Omental fat pad (tissue), 4 donors: ENCODE measurements at places on chromosomes 4 and X. TPM values are rescaled to one million over a fixed set of nuclear protein-coding genes. Genes with fewer than 3 reads are reported as not detected.

DNA sequence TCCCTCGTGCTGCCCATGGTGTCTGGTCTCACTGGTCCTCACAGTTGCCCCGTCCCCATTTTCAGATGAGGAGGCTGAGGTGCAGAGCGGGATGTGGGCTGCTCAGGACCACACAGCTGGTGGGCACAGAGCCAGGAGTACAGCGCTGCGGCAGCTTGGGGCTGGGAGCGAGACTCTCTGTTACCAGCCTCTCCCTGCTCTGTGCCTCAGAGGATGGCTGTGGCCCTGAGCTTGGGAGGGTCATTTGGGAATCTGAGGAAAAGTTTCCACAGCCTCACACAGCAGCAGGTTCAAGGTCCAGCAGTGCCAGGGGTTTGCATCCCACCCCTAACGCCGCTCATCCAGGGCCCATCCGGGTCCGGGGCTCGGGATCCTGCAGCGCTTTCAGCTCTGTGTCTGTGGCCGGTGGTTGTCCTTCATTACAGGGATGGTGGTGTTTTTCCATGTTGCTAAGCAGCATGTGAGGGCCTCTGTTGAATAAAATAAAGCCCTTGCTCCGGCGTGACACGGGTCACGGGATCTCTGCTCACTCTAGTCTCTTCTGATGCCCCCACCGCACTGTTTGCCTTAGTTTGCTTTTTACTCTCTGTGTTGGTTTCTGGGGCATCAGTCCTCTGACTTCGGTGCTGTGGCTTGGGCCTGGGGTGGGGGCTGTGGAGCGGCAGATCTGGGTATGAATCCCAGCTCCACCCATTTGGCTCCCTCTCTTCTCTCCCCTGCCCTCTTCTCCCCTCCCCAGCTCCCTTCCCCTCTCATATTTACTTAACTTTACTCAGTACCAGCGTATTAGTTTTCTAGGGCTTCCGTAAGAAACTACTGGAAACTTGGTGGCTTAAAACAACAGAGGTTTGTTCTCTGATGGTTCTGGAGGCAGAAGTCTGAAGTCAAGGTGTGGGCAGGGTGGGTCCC, 6.5 kb downstream of the WFS1 start:
- no peak for DNase-seq

GRCh38 chrX:125532411-125533089, 212.9 kb downstream of the TEX13C start:
- DNase-seq: no peak

DNA sequence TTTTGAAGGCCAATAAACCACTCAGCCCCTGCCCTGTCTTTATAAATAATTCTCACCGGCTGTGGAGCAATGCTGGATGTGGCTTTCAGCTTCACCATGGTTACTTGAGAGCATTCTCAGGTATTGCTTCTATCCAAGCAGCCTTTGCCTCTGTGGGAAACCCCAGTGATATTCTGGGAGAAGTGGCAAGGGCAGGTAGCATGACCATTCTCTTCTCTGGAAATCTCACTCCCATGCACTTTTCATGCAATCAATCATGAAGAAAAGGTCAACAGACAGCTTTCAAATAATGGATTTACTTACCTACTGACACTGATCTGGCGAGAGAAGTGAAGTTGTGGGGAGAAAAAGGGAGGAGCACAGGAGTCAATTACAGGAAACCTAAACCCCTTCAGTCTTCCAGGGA, 49.5 kb downstream of the UNC5C start:
- no peak for DNase-seq

DNA sequence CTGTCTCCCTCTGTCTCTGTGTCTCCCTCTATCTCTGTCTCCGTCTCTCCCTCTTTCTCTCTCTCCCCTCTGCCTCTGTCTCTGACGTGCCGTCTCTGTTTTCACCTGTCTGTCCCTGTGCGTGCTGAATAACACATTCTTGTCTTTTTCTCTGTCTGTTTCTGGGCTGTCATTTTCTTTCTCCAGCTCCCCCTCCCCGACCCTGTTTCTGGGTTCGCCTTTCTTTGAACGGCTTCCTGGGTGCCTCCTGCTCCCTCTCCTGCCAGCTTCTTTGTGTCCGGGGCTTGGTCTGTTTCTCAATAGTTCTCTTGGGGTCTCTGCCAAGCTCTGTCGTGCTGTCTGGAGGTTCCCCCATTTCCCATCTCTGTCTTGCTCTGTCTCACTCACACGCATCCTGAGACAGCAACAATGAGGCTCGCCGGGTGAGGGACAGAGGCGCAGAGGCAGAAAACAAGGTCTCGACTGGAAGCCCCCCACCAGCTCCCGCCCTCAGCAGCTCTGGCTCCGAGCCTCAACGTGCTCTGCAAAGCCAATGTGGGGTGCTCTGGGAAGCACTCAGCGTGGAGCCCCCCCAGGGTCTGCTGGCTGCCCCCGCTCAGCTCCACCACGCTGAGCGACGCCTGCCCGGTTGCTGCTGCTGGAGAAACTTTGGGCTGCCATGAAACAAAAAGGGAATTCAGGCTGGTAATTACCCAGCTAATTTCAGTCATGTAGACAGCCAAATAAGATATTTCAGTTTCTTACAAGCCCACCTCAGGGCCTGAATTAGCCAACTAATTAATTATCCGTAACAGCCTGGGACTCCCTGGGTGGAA, 3.4 kb downstream of the CPLX1 start:
- no peak for DNase-seq

GRCh38 chr4:143390764-143391163, 54.1 kb downstream of the GAB1 start:
- DNase-seq: no peak

GRCh38 chr4:23667659-23668058, 222.2 kb downstream of the PPARGC1A start:
- no peak for DNase-seq

- no peak for DNase-seq
Measured at GRCh38 chr4:83862471-83862870, 326.6 kb downstream of the GPAT3 start.

DNA sequence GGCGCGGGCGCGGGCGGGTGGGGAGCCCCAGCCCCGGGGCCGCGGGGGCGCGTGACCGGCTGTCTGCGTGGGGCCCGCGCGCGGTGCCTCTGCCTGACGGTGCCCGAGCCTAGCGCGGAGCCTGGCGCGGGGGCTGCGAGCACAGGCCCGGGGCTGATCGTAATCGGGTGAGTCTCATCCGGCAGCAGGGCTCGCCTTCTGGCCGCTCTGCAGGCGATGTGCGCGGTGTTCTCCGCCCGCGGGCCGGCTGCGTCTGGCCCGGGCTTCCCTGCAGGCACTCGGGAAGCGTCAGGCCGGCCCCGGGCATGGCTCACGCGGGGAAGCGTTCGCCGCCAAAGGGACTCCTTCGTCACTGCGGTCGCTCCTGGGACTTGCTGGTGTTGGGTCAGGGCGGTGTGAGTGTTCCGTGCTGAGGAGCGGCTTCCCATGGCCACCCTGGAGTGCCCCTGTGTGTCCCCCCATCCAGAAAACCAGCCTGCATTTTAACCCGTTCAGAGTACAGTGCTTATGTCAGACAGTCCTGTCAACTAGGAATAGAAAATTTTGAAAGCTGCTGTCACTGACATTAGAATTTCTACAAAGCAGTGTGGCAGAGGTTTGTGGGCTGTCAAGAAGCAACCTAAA, 40.6 kb downstream of the FAM149A start:
- no peak for DNase-seq

DNA sequence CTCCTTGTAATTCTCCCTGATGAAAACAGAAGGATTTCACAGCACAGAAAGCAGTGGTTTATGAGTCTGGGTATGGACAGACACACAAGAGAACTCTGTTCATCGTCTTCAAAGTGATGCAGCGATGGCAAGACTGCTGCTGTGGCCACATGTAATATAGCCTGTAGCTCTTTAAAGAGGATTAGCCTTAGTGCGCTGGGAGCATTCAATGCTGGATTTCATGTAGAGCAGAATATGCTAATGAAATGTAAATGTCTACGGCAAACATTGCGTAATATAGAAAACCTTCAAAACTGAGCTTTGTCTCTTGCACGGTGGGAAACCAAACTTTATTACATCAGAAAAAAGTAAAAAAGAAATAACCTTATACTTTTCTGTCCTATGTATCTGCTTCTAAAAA, 42.9 kb downstream of the ALPK1 start:
- no peak for DNase-seq

DNA sequence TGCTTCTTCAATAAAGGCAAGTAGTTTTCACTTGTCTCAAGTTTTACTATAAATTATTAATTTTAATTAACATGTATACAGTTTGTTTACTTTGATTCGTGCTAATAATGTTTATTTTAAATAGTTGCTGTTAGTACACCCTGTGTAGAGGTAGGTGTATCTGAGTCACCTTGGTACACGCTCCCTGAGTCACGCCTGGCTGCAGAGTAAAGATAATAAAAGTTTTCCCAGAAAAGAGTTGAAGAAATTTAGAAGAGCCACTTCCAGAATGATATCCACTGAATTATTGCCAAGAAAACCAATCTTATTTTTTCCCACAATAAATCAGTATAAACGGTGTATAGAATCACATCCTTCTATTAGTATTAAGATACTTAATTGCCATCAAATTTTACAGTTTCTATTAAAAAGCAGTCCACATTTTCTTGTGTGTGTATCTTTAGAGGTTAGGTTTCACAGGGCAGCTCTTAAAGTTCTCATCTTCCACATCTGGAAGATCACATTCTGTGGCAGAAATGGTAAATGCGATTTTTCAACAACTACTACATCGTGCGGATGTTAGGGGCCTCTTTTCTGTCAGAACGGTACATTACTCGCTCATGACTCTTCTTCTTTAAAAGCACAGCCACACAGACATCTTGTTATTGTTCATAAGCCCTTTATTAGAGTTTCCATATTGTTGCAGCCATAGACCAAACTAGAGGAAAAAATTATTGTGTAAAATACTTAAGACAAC, 55.4 kb downstream of the HADH start:
- no peak for DNase-seq

- DNase-seq: no peak
Measured at GRCh38 chr4:172517391-172517790, 651.2 kb upstream of the GALNT7 start.

- DNase-seq: no peak
Measured at GRCh38 chrX:15747626-15748173, 9.6 kb downstream of the CA5B start.

DNA sequence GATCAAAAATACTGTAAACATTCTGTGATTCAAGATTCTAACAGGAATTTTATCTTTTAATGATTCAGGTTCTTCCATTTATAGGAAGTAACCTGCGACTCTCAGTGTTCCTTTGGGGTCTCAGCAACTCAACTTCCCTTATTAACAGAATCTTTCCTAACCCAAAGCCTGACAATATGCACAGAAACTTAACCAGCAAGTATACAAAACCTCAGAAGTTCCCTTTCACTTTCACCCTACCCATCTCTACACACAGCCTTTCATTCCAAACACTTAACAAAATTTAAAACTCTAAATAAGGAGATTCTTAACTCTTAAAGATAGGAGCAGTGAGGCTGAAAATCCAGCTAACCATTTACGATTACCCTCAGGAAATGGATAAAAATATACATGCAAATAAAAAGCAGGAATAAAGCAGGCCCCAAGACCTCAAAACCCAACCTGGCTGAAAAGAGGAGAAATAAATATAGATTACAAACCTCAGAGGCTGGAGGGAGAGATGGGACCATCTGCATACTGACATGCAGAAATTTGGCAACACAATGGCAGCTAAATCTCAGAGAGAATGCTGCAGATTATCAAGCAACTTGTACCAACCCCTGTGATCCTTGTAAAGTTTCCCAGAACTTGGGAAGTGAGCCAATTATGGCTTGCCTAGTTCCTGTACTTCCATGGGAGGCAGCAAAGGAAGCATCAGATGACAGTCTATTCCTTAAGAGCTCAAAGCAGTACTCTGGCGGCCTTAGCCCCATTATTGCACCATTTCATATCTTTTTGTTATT, 101.0 kb downstream of the ATP11C start:
- no peak for DNase-seq

DNA sequence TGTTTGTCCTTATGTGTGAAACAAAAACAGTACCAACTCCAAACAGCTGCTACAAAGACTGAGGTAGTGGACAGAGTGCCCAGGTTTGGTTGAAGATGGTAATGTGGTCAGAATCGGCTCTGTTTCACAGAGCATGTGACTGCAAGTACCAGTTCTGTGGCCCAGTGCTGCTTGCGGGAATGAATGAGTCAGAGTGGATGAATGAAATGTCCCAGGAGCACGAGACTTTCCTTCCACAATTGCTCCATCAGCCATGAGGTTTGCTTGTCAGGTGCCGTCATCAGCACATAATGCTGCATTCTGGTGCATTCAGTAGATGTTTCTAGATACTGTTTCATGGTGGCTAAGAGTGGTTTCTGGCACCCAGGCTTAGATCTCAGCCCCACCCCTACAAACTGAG, 84.2 kb downstream of the GPR143 start:
- no peak for DNase-seq

GRCh38 chr4:8315435-8316250, 46.1 kb downstream of the HTRA3 start:
- no peak for DNase-seq

GRCh38 chr4:53573696-53574095, 17.6 kb downstream of the LNX1 start:
- DNase-seq: no peak

- DNase-seq: no peak
Measured at GRCh38 chr4:150235808-150236271, 157.6 kb downstream of the DCLK2 start.

DNA sequence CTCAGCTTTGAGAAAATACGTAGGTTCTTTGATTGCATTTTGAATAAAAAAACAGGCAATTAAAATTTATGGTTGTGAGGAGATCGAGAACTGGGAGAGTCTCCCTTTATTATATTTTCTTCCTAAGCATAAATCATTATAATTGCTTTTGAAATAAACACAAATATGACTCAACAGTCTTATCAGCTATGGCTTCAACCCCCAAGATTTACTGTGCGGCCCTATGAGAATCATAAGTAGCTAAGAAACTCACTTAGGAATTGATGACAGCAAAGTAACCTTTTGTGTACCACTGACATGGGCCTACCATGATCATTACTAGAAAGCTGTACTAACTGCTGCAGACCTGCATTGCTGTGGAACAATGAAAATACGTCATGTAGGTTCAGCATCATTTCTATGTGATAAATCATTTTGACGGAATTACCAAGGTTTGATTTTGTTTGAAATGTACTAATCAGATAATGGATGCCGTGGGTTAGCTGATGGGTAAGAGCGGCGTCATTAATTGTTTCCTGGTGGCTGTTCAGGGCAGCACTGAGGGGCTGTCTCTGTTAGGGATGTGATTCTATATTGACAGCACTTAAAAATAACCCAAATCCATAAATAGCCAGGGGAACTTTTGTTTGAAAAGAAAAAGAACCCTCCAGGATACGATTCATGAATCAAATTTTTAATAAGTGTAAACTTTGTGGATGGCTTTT, 51.5 kb upstream of the GPRIN3 start:
- DNase-seq: no peak

AKAP17A gene
- total RNA-seq: 41.4 TPM

ZNF157 gene
- total RNA-seq: not detected

MAGEA1 gene
- not detected for total RNA-seq

LPAR4 gene
- 0.24 TPM for total RNA-seq

ARMCX2 gene
- total RNA-seq: 20.8 TPM

MEPE gene
- total RNA-seq: not detected
